ENCODE measurements at places on chromosomes 3 and 15.

DNA sequence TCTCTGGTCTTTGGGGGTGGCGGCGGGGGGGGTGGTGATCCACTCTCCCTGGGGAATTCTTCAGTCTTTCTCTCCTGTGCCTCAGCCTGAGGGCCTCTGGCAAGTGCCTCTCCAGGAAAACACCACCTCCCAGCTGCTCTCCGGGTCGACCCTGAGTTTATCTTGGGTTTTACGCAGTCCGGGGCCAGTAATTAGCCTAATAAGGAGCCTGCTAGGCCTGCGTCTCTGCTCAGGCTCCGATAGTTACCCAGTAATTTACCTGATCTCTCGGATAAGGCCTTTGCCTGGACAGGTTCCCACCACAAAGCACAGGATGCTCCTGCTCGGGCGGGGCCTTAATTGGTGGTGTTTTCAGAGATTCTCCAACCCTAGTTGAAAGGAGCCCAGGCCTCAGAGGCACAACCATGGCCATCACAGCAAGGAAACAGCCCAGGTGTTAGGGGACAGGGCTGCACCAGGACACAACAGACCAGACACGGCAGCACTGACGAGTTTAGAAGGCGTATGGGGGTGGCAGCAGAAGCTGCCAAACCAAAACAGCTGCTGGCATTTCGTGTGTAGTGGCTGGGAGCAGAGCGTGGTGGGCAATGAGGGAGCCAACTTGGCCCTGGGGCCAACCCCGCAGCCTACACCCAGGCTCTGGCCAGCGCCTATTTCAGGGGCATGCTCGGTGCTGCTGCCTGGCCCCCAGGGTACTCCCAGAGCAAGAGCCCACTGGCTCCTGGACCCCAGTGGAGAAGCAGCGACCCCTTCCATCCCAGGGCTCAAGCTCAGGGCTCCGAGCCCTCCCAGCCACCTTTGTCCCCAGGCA, 71.4 kb downstream of the KLF13 start:
- no peak for DNase-seq

DNA sequence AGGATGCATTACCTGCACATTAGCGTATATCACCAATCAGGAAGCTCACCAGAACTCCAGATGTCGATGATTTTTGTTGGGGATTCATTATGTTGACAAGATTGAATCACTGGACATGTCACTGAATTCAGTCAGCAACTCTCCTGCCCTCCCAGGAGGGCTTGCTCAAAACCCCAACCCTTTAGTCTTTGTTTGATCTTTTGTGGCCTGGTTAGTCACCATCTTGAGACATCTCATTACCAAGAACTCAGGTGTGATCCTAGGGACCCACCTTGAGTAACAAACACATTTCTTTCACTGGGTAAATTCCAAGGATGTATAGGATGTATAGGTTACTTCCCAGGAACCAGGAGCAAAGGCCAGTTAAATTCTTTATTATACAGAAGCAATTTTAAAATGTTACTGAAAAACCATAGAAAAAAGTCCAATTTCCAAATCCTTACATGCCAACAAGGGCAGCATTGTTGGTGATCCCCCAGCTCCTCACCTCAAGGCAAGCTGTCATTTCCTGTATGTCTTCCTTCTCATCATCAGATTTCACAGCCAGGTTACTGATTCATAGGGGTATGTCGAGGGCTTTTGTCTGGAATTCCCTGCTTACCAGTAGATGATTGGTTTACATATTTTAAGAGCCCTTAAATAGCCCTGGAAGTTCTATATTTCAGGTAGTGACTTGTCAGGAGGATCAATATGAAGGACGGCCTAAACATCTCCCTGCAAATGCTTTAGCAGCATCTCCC, 11.7 kb downstream of the SNRPN start:
- DNase-seq = no peak

GRCh38 chr15:99921101-99921500, 187.9 kb upstream of the LYSMD4 start:
- no peak for DNase-seq

DNA sequence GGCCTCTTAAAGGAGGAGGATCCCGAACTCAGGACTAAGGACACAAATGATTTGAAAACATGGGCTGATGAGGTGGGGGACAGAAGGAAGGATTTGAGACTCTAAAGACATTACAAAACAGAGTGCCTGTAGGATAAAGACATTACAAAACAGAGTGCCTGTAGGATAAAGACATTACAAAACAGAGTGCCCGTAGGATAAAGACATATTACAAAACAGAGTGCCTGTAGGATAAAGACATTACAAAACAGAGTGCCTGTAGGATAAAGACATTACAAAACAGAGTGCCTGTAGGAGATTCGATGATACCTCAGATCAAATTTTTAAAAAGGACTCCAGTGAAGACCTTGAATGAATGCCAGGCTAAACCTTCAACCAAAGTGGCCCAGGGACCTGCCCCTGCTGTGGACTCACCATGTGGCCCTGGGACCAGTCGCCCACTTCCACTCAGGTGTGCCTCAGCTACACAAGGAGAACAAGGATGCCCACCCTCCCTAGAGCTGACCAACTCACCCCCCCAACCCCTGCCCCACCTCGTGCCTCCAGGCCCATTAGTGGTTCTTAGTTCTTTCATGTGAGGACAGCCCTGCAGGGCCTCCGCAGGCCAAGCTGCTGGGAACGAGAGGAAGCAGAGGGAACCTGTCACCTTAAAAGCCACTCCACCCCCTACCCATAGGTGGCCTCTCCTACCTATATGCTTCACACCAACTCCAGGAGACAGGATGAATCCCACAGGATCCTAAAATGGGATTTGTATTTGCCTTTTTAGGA, 59.8 kb downstream of the SH3BP5 start:
- no peak for DNase-seq

GRCh38 chr3:151415289-151415688, 30.7 kb upstream of the P2RY12 start:
- DNase-seq = no peak

- no peak for DNase-seq
Observed at GRCh38 chr3:99526921-99527320, 111.5 kb upstream of the COL8A1 start.

DNA sequence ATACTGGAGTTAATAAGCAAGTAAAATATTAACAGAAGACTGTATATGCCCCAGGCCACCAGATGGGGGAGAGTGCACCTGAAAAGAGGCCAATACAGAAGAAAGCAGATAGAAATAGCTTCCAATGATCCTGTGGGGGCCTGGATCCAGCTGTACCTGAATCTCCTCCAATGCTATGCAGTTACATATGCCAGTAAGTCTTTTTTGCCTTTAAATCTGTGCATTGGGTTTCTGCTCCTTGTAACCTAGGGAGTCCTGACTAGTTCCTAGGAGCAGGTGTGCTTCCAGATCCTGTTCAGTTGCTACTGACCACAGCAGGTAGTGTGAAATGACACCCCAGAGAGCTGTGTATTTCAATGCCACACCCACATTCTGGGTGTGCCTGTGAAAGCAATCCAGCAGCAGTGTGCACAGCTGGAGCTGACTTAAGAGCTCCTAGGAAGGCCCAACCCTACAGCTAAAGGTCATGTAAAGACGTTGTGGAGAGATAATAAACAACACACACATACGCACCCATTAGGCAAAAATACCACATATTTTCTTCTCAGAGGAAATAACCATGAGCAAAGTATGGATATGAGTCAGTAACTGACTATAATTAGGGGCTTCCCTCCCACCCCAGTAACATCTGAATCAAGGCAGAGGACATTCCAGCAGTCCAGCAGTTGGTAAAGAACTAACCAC, 62.2 kb upstream of the AKAP13 start:
- no peak for DNase-seq

- DNase-seq = no peak
Observed at GRCh38 chr15:57640930-57641682, 49.4 kb downstream of the MYZAP start.

- DNase-seq = no peak
Observed at GRCh38 chr3:9247361-9247940, 2.0 kb downstream of the SRGAP3 start.

GRCh38 chr3:53261712-53262111, 5.9 kb upstream of the TKT start:
- no peak for DNase-seq

GRCh38 chr15:90907051-90907660, 4.1 kb downstream of the MAN2A2 start:
- no peak for DNase-seq

GRCh38 chr15:79352206-79352605, 41.3 kb downstream of the TMED3 start:
- DNase-seq = no peak

- no peak for DNase-seq
Observed at GRCh38 chr3:9809239-9809614, 835 bp upstream of the TTLL3 start.

DNA sequence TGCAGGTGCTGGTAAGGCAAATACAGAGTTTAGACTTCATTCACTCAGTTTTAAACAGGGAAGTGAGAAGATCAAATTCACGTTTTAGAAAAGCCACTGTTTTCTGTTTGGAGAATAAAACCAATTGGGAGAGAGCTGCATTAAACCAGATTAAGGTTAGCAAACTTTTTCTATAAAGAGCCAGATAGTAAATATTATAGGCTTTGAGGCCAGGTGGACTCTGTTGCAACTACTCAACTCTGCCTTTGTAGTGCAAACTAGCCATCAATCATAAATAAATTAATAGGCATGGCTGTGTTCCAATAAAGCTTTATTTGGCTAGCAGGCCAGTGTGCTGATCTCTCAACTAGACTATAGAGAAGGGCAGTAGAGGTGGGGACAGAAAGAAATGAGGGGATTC, 33.5 kb downstream of the SUCLG2 start:
- no peak for DNase-seq

DNA sequence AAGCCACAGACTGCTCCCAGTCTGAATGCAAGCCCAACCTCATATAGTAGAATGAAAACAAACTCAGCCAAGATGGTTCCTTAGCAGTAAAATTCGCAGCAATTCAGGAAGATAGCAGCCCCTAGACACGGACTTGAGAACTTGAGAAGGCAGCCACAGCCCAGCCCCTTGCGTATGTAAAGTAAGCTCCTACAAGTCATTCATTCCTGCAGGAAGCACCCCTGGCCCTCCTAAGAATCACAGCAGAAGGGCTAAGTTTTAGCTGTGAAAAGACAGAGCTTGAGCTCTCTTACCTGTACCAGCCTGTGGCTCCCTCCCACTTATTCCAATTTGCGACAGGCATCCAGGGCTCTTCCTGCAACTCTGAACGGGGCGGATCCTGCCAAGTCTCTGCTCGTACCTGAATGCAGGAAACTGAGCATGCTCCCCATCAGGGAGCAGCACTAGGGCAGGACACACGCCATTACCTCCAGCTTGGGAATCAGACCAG, 136.4 kb downstream of the MAGI1 start:
- DNase-seq = no peak

DNA sequence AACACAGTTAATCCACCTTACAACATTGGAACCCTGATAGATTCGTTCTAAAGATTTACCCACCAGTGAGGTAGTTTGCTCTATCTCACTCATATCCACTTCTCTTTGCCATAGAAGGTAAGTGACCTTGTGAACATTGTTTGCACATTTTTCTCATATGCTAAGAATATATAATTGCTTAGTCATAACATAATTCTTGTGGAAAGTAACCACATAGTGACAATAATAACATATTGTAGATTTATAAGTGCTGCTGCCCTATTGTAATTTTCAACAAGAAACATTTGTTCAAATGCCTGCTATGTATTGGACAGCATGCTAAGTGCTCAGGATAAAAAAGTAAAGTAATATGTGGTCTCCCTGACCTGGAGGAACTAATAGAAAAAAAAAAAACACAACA, 554.2 kb upstream of the KCNMB2 start:
- no peak for DNase-seq

DNA sequence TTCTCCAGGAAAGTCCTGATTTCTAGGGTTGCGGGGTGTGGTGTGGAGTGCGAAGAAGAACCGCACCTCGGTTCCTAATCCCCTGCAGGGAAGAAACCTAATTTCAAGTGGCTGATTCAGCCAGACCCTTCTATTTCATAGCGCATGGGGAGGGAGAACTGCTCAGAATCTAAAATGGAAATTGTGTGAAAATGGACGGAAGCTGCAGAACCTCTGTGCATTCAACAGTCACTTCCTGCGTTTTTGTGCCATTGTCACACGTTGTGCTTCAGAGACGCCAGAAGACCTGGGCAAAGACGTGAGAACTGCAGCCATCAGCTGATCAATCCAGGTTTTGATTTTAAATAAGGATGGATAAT, 1.2 kb downstream of the SIDT1 start:
- no peak for DNase-seq

- DNase-seq = no peak
Observed at GRCh38 chr3:127104586-127104985, 88.3 kb upstream of the PRR23E start.

GRCh38 chr3:188351648-188352047, 197.7 kb downstream of the LPP start:
- no peak for DNase-seq

- DNase-seq = no peak
Observed at GRCh38 chr15:86840996-86841395, 761.3 kb downstream of the AGBL1 start.

GRCh38 chr3:30551266-30551665, 55.1 kb upstream of the TGFBR2 start:
- DNase-seq = no peak

GRCh38 chr3:13069495-13069894, 3.7 kb downstream of the IQSEC1 start:
- peak; percentile 27 for DNase-seq

DNA sequence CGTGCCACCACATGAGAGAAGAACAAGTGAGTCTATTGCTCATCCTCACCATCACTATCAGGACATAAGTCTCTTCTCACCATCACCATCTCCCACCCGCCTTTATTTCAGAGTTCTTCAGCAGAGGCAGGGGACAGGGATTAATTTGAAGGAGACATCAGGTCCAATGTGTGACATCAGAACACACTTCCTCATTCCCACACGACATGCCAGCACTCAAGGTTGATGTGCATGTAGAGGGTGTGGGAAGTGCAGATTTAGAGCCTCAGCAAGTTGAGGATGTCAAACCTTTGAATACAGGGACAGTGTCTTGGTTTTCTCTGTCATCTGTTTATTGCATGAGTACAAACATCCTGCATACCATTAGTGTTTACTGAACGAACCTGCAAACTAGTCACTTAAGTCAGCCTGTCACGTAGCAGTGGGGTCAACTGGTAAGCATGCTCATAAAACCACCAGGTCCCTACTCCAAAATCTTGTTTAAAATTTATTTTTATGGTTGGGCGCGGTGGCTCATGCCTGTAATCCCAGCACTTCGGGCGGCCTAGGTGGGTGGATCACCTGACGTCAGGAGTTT, 104.4 kb downstream of the MYLK start:
- DNase-seq = no peak

- DNase-seq = no peak
Observed at GRCh38 chr3:14253022-14253706, 74.5 kb downstream of the LSM3 start.

DNA sequence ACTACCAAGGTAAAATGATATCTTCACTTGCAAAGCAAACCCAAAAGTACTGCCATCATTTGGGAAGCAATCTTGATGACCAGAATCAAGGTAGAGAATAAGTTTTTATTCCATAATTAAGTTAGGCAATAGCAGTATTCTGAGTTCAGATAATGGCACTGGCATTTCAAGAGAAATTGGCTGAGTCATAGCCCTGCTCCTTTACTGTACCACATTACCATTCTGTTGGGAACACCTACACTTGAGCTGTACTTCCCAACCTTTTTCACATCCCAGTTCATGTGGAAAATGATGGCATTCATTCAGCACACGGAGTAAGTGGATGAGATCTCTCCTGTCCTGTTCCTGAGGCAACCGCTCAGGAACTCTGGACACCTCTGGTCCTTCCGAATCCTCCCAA, 311.6 kb upstream of the TPRG1 start:
- DNase-seq = no peak
